ENCODE measurements at places on chromosomes 7 and 10.

GRCh38 chr10:37495415-37495814 is 362.0 kb downstream of the ZNF248 start:
- no peak for DNase-seq

- no peak for DNase-seq
Observed at GRCh38 chr7:31478721-31479120, 35.2 kb upstream of the ITPRID1 start.

GRCh38 chr10:32068569-32068968 is 12.3 kb upstream of the KIF5B start:
- no peak for DNase-seq

DNA sequence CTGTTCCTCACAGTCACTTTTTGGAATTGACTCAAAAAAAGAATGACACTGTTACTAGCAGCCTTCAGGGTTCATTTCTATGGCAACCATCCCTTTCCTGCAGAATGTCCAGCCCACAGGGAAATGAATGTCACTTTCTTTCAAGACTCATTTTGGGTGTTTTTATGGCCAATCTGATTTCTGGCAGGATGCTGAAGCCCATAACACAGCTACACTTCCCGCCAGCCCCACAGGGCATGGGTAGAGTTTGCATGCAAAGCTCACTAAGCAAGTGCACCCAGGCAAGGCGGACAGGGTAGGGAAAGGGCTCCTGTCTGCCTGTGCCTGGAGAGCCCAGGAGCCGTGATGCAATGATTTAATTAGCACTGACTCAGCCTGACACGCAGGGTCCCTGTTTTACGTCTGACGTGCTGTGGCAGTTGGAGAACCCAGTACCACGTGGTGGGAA is 26.1 kb upstream of the GPAM start:
- DNase-seq: peak; percentile 25

GRCh38 chr7:92732316-92733036 is 103.9 kb downstream of the CDK6 start:
- no peak for DNase-seq

GRCh38 chr7:107563081-107563774 is 492 bp downstream of the COG5 start:
- DNase-seq: no peak

- peak; percentile 50 for DNase-seq
Observed at GRCh38 chr7:134599371-134599770, 47.3 kb upstream of the BPGM start.

- no peak for DNase-seq
Observed at GRCh38 chr10:127926455-127926854, 19.6 kb downstream of the PTPRE start.

DNA sequence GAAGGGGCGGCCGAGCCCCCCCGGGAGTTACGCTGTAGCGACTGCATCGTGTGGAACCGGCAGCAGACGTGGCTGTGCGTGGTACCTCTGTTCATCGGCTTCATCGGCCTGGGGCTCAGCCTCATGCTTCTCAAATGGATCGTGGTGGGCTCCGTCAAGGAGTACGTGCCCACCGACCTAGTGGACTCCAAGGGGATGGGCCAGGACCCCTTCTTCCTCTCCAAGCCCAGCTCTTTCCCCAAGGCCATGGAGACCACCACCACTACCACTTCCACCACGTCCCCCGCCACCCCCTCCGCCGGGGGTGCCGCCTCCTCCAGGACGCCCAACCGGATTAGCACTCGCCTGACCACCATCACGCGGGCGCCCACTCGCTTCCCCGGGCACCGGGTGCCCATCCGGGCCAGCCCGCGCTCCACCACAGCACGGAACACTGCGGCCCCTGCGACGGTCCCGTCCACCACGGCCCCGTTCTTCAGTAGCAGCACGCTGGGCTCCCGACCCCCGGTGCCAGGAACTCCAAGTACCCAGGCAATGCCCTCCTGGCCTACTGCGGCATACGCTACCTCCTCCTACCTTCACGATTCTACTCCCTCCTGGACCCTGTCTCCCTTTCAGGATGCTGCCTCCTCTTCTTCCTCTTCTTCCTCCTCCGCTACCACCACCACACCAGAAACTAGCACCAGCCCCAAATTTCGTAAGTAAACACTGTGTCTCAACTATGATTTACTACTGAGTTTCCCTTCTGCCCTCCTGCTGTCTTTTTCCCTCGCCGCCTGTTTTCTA is 666 bp downstream of the NRG3 start:
- peak; percentile 62 for DNase-seq

DNA sequence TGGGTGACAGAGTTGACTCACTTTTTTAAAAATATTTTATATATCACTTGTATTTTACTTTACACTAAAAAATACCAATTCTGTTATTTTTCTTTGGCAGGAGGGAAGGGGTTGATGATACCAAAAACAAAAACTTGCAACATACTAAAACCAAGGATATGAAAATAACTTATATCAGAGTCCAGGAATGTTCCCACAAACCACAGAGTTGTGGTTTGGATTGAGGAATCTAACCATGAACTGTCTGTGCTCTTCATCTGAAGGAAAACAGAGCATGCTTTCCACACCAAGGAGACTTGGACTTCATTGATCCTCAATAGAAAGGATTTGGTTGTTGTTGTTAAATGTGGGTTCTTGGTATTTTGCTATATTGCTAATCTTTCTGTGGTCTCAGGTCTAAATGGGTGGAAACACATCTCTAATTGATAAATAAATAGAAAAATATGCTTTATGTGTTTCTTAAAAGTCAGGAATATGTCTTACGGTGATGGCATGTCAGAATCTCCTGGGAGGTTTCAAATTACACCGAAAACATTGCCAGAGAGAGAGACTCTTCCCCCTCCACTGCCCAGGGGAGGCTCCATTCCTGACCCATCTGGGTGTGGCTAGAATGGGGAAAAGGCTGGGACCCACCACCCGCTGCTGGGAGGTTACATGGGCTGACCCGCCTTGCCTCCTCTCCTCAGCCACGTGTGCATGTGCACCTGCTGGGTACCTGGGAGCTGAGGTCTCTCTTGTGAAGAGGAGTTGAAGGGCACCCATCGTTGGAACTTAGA is 46.9 kb upstream of the STK17A start:
- DNase-seq: no peak

- DNase-seq: no peak
Observed at GRCh38 chr7:69603937-69604494, 5.7 kb downstream of the AUTS2 start.

GRCh38 chr7:95976369-95977060 is 204.2 kb downstream of the DYNC1I1 start:
- DNase-seq: no peak

DNA sequence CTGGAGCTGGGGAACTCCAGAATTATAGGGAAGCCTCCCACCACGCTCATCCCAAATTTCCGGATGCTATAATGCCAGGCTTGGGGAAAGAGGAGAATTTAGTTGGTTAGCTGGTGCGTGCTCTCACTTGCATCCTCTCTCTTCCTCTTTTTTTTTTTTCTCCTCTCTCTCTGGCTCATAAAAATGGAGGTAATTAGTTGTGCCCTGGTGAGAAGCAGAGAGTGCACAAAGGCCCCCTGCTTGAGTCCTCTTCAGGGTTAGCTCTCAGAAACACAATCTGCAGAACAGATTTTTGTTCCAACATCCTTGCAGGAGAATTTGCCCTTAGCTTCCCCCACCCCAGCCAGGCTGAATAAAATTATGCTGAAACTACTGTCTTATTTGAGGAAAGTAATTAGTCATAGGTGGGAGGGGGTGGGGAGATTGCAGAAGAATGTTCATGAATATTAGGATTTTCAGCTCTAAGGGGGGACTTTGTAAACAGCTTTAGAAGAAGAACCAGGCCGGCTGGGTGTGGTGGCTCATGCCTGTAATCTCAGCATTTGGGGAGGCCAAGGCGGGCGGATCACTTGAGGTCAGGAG is 7.6 kb downstream of the SERPINE1 start:
- peak; percentile 56 for DNase-seq

GRCh38 chr7:89183712-89184111 is 388.2 kb upstream of the TEX47 start:
- DNase-seq: no peak

- DNase-seq: peak; percentile 67
Observed at GRCh38 chr7:12771378-12771877, 84.0 kb downstream of the ARL4A start.

- DNase-seq: no peak
Observed at GRCh38 chr10:84820120-84820519, 491.7 kb downstream of the CCSER2 start.

GRCh38 chr7:90262438-90262837 is 17.5 kb downstream of the CFAP69 start:
- no peak for DNase-seq

GRCh38 chr10:98080494-98080893 is 50.1 kb upstream of the CRTAC1 start:
- peak; percentile 27 for DNase-seq

DNA sequence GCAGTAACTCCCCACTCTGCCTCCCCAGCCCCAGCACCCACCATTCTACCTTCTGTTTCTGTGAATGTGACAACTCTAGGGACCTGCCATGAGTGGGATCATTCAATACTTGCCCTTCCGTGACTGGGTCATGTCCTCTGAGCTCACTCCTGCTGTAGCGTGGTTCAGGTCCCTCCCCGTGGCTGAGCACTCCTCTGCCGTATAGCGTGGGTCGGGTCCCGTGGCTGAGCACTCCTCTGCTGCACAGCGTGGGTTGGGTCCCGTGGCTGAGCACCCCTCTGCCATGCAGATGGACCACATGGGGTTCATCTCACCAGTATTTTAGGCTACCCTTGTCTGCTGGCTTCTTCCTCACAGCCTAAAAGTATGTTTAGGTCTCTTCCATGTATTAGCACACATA is 43.0 kb downstream of the INSIG1 start:
- no peak for DNase-seq

DNA sequence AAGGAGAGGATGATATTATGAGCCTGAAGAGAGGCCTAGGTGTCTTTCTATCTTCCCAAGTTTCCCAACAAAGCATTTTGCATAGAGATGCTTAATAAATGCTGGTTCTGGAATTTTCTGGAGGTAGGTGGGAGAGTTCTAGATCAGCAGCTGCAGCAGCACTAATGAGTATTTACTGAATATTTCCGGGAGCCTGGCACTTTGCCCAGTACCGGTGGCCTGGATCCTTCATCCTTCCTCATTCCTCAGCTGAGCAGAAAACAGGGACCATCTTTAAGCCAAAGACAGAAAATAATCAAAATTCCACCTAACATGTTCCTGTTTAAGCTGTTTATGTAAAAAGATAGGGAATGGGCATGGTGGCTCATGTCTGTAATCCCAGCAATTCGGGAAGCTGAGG is 813.2 kb upstream of the AUTS2 start:
- DNase-seq: no peak

- no peak for DNase-seq
Observed at GRCh38 chr7:35748371-35748770, 52.5 kb upstream of the SEPTIN7 start.

GRCh38 chr7:134287916-134288659 is 28.6 kb downstream of the SLC35B4 start:
- DNase-seq: no peak

DNA sequence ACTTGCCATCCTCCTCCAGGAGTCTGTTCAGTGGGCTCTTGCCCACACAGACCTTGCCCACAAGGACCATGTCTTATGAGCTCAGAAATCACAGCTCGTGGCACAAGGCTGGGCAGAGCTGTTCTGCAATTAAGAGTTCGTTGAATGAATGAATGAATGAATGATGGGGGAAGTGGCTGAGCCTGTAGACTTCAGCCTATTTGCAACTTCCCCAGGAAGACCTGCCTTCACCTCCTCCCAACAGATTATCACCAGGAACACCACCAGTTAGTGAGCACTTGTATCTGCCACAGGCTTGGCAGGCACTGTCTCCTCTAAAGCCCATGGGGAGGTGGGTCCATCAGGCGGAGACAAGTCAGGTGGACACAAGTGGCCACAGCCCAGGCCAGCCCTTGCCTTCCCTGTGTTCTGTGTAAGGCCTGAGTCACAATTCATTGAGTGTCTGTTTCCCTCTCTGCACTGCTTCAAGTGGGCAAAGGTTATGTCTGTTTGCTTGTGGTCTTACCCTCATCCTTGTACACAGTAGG is 1.8 kb upstream of the FGF8 start:
- DNase-seq: peak; percentile 33

GRCh38 chr7:39504963-39505362 is 61.2 kb upstream of the YAE1 start:
- no peak for DNase-seq

DNA sequence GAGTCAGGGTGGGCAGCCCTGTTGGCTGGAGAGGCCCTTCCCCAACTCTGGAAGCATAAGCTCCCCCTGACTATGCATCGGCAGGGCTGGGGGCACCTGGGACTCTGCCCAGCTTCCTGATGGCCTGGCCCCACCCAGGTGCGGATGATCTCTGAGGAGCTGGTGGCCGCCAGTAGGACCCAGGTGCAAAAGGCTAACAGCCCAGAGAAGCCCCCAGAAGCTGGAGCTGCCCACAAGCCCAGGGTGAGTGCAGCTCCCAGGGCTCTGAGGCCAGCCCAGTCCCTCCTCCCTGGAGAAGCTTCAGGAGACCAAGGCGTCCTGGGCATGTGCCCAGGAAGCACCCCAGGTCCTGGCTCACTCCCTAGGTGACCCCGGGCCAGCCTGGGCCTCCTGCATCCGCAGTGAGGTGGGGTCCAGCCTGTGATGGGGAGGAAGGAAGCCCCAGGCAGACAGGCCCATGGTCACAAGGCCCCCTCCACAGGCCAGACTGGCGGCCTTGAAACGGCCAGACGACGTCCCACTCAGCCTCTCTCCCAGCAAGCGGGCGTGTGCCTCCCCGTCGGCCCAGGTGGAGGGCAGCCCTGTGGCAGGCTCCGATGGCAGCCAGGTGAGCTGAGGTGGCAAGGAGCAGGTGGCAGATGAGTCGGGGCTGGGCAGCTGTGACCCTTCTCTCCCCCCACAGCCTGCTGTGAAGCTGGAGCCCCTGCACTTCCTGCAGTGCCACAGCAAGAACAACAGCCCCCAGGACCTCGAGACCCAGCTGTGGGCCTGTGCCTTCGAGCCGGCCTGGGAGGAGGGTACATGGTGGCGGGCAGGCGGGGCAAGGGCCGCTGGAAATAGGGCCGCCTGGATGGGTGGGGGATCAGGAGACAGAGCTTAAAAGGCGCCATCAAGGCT is 3.0 kb downstream of the LRWD1 start:
- DNase-seq: no peak

GRCh38 chr7:56115852-56116538 is at the start of gene NUPR2:
Gene NUPR2, minus strand, starts transcription at chr7:56116417. Its CDS starts 103 bp downstream, at chr7:56116314.
- peak; percentile 53 for DNase-seq

DNA sequence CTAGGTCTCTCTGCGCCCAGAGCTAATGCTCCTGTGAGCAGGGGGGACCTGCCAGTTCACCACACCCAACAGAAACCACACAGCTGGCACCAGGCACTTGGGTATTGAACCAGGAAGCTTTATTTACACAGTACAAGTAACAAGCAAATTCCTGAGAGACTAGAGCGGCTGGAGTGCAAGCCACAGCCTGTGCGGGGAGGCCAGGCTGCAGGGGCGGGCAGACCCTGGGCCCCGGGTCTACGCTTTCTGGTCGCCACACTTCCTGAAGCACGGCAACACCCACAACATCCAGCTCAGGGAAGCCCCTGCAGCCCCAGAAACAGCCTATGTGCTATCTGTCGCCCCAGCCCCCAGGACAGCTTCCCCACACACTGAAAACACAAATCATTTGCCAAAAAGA is 125.0 kb downstream of the FAM53B start:
- no peak for DNase-seq

GRCh38 chr10:125824736-125825135 is 1.4 kb downstream of the BCCIP start:
- no peak for DNase-seq

GRCh38 chr10:13481690-13482089 is 47.1 kb downstream of the BEND7 start:
- DNase-seq: no peak

- no peak for DNase-seq
Observed at GRCh38 chr7:139730746-139731612, 46.8 kb downstream of the HIPK2 start.

All from retina (tissue), 1 donor.